ENCODE measurements at places on chromosomes 6 and 20. TPM values are rescaled to one million over a fixed set of nuclear protein-coding genes. Genes with fewer than 3 reads are reported as not detected.

The MAFB gene
- total RNA-seq, result 0.44 TPM

The CCN6 gene
- total RNA-seq, result not detected

The RBM24 gene
- total RNA-seq, result 2.6 TPM

The POU5F1 gene
- not detected for total RNA-seq

The RIPOR3 gene
- total RNA-seq, result not detected

The OTOR gene
- not detected for total RNA-seq

The BTNL2 gene
- not detected for total RNA-seq

The NAA20 gene
- total RNA-seq, result 32.9 TPM

The GATA5 gene
- not detected for total RNA-seq
